ELR (cell line): ENCODE measurements at places on chromosomes 4 and X.

- DNase-seq, result no peak
Measured at GRCh38 chrX:129843209-129843458, 552 bp downstream of the ZDHHC9 start.

DNA sequence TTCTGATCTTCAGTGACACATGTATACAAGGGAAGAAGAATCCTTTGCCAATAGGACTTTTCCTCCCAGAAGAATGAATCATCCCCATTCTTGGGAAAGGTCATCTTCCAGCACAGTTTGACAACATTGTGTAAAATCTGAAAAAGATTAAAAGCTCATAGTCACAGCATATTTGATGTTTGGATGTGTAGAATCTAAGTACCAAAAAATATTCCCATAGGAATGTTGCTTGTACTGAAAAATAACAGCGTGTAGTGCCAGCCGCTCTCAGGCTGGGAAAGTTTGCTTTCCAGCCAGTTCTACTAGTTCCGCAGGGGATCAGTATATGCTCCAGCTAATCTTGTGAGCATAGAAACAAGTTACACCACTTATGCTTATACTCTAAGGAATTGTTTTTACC is 74.7 kb upstream of the IL13RA1 start:
- DNase-seq, result peak; percentile 0

DNA sequence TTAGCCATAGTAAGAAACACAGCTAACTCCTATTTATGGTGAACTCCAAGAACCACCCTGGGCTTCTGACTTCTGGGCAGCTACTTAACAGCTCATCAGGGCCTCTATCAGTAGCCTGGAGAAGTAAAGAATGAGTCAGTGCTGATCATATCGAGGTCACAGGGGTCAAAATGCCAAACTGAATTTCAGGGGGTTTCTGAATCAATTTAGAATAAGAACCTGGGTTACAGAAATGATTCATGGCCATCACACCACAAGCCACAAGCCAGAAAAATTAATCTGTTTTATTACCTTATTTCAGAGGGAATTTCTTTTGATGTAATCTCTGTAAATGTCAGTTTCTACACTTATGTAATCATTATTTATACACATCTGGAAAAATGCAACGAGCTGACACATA is 64.4 kb downstream of the CHST7 start:
- peak; percentile 74 for DNase-seq

DNA sequence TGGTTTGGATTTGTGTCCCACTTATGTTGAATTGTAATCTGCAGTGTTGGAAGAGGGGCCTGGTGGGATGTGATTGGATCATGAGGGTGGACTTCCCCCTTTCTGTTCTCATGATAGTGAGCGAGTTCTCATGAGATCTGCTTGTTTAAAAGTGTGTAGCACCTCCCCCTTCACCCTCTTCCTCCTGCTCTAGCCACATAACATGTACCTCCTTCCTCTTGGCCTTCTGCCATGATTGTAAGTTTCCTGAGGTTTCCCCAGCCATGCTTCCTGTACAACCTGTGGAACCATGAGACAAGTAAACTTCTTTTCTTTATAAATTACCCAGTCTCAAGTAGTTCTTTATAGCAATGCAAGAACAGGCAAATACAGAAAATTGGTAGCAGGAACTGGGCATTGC is 138.7 kb downstream of the INPP4B start:
- DNase-seq, result no peak

GRCh38 chr4:148052448-148052847 is 320.6 kb downstream of the ARHGAP10 start:
- DNase-seq, result no peak

GRCh38 chr4:4284827-4285618 is 4.9 kb downstream of the LYAR start:
- DNase-seq, result peak; percentile 65

DNA sequence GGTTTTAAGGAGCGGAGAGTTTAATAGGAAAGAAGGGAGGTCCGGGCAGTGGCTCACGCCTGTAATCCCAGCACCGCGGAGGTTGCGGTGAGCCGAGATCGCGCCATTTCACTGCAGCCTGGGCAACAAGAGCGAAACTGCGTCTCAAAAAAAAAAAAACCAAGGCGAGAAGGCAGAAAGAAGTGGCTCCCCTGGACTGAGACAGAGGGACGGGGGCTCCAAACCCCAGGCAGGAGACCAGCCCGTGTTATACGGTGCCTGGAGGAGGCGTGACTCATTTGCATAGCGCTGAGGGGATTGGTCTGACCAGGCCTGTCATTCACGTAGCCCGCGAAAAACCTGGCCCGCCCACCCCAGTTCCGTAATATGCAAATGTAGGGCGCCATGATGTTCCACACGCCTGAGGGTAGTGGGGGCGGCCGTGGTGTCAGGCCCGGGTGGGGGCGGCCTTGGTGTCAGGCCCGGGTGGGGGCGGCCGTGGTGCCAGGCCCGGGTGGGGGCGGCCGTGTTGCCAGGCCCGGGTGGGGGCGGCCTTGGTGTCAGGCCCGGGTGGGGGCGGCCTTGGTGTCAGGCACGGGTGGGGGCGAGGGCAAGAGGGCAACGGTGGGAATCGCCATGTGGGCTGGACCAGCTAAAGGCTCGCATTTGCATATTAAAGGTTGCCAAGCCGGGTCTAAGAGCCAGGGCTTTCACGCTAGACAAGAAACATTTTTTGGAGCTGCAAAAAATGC is 2.1 kb downstream of the PLCXD1 start:
- peak; percentile 92 for DNase-seq

DNA sequence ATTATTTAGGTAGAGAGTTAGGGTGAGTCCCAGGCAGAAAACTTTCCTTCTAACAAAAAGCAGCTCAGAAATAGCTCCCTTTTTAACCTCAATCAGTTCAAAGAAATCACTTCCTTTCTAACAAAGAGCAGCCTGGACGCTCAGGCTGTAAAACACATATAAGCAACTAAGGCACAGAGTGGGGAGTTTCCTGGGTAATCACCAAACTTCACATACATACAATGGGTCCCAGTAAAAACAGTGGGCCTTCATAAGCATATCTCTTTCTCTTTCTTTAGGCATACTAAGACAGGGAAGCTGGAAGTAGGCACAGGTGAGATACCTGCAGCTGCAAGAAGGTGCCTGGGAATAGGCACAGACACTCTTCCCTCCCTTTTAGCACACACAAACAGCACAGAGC is 4.9 kb upstream of the NAF1 start:
- no peak for DNase-seq

DNA sequence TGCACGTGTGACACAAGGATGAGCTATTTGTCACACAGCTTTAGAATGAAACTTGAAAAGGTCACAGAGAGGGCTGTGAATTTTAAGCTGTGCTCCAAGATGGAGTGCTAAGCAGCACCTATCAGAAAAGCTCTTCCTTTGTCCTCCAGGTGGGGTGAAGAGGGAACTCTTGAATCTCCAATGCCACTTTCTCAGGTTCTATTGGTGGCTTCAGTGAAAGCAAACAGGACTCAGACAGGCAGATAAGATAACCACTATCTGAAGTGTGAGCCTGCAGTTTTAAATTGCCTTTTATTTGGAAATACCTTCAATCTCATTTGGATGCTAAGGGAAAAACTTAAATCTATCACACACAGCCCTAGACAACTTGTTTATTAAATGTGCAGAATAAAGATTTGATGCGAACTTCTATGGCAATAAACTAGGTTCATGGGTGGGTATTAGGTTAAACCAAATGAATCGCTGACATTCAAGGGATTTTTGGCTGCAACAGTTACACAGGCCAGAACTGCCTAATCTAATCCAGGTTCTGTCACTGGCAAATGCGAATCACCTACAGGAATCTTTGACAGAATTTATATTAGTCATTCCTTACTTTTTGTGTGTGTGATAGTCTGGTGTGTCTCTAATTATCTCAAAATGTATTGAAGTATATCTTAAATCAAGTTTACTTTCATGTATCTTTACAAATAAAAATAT is 13.6 kb upstream of the PDGFRA start:
- no peak for DNase-seq
